ENCODE measurements at places on chromosomes 11 and 22.
A peak's percentile ranks its signal among the peaks of the same experiment; 100 is the strongest.

- DNase-seq = peak; percentile 68
Measured at GRCh38 chr11:71120471-71120896, 131.9 kb downstream of the SHANK2 start.

GRCh38 chr11:111557425-111558111, 17.0 kb downstream of the LAYN start:
- no peak for DNase-seq

- DNase-seq = no peak
Measured at GRCh38 chr22:22687638-22688500, 43.5 kb downstream of the GGTLC2 start.

- no peak for DNase-seq
Measured at GRCh38 chr11:44755556-44756523, 29.1 kb downstream of the TSPAN18 start.

- DNase-seq = no peak
Measured at GRCh38 chr11:92758241-92758780, 211.1 kb upstream of the MTNR1B start.
